ENCODE measurements at places on chromosomes 12 and 14.

DNA sequence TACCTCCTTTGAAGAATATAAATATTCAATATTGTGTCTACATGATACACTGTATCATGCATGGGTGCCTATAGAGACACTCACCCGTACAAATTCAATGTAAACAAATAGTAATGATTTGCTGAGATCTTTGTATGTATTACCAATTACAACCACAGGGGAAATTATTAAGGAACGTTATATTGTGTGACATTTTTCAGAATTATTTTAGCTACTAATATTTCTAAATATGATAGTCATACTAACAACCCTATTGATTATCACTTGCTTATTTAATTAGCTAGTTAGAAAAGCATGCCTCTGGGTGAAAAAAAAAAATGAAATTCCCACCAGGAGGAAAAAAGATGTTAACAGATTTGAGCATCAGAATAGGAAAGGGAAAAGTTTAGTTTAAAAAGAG lies 2.1 kb downstream of the SOX5 start:
- no peaks in the 10 kb centered on the region for H3K27me3 ChIP-seq
- no peak for DNase-seq
- peaks cover 67% of the 10 kb centered on the region for H3K4me1 ChIP-seq
- no peak overlapping the region for H3K27ac ChIP-seq
- H3K4me3 ChIP-seq = peak overlapping the region; percentile 67
- H3K36me3 ChIP-seq = no peaks in the 10 kb centered on the region

DNA sequence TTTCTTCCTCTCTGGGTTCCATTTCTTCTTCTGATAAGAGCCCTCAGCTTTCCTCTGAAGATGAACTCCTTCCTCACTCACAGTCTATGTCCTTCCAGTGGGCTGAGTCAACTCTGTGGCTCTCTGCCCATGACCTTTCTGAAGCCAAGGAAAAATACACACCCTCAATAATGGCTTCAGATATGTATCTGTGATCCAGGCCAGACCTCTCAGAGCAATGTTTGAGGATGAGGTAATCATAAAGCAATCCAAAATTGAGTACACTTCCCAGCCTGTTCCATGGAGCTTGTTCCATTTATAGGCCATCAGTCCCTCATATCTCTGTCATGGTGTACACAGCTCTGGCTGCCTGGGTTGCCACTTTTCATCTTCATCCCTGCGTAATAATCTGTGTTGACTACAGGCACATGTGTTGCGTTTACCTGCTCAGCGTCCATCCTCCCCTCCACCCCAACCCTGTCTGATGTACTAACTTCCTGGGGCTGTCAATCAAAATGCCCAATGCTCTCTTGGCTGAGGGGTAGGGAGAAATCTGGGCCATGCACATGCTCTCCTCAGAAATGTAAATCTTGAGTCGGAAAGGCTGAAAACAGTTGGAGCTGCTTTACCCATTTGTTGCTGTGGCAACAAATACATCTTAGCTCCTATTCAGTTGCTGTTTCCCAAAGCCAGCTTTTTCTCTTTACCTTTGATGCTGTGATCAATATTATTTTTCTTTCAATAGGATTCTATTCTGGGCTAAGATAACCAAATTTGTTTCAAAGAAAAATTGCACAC lies 377.8 kb upstream of the TMEM132C start:
- no peak for DNase-seq
- H3K27me3 ChIP-seq = no peaks in the 10 kb centered on the region
- H3K4me1 ChIP-seq = no peaks in the 10 kb centered on the region
- no peak overlapping the region for H3K27ac ChIP-seq

DNA sequence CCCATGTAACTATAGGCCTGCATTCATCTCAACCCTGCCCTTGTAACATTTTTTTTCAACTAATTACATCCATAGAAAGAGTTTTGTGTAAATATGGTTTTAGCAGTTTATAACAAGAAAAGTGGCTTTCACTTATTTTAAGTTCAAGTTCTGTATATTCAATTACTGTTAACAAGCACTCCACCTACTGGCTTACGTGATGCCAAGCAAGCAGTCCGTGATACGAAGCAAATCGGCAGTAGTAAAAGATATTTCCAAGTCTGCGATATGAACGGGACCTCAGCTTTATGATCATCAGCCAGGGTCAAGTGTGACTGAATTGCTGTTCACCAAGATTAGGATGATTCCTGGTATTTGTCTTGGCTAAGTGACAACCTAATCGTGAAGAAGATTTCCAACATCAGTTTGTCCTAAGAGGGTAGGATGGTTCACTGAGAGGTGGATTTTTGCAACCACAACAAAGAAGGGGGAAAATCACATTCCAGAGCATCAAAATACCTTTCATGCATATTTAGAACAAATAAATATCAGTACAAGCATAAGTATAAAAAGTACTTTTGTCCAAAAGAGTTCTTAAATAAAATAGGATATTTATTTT lies 456.2 kb downstream of the FOXG1 start:
- peaks cover under 1% of the 10 kb centered on the region for H3K36me3 ChIP-seq
- no peaks in the 10 kb centered on the region for H3K27me3 ChIP-seq
- no peak overlapping the region for H3K27ac ChIP-seq
- H3K4me1 ChIP-seq = no peaks in the 10 kb centered on the region
- DNase-seq = no peak

GRCh38 chr12:116404913-116405611 lies 127.6 kb upstream of the MED13L start:
- DNase-seq = no peak
- no peaks in the 10 kb centered on the region for H3K27me3 ChIP-seq
- no peaks in the 10 kb centered on the region for H3K4me1 ChIP-seq
- H3K27ac ChIP-seq = no peak overlapping the region

DNA sequence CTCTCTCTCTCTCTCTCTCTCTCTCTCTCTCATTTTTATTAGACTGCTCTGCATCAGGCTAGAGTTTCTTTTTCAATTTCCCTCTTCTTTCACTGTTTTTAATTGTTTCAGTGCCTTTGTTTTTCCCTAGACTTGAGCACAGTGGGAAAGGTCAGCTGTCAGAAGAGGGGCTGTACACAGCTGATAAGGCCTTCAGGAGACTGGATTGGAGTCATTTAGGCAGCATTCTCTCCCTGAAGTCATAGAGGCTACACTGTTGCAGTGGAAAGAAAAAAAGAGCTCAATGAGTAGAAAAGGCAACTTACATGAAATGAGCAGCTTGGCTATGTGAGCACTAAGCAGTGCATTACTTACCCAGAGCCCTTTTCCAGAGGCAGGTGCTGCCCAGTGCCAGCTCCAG lies 456.9 kb downstream of the NRXN3 start:
- H3K36me3 ChIP-seq = no peaks in the 10 kb centered on the region
- no peak overlapping the region for H3K4me3 ChIP-seq
- H3K27me3 ChIP-seq = no peaks in the 10 kb centered on the region
- DNase-seq = peak; percentile 30
- no peak overlapping the region for H3K27ac ChIP-seq
- H3K4me1 ChIP-seq = peaks cover 13% of the 10 kb centered on the region

DNA sequence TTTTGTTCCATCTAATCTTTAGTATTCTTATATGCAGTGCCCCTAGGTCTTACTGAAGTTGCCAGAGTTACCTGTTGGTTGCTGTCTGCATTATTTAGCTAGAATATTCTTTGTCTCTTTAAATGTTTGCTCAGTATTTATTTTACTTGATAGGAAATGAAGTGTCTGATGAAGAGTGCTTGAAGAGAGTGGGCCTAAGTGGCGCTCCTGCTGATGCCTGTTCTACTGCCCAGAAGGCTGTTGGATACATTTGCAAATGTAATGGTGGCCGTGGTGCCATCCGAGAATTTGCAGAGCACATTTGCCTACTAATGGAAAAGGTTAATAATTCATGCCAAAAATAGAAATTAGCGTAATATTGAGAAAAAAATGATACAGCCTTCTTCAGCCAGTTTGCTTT lies 18.9 kb downstream of the CMAS start:
- no peaks in the 10 kb centered on the region for H3K4me1 ChIP-seq
- H3K27me3 ChIP-seq = no peaks in the 10 kb centered on the region
- no peak overlapping the region for H3K4me3 ChIP-seq
- DNase-seq = no peak
- peaks cover 10% of the 10 kb centered on the region for H3K36me3 ChIP-seq
- no peak overlapping the region for H3K27ac ChIP-seq

DNA sequence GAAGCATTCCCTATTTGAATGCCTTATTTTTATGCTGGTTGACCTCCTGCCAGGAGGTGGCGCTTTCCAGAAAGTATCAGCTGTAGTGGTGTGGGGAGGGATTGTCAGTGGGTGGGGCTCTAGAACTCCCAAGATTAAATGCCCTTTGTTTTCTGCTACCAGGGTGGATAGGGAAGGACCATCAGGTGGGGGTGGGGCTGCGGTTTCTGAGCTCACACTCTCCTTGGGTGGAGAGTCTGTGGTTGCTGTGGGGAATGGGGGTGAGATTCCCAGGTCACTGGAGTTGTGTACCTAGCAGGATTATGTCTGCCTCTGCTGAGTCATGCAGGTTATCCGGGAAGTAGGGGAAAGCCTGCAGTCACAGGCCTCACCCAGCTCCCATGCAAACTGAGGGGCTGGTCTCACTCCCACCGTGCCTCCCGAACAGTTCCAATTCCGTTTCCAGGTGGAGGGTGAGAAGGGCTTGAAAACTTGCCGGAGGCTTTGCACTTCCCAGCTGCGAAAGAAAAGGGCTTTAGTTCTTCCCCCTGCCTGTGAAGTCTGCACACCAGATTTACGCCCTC lies 68.3 kb downstream of the ALG10B start:
- H3K27ac ChIP-seq = no peak overlapping the region
- H3K4me1 ChIP-seq = no peaks in the 10 kb centered on the region
- no peaks in the 10 kb centered on the region for H3K36me3 ChIP-seq
- DNase-seq = peak; percentile 7
- H3K27me3 ChIP-seq = no peaks in the 10 kb centered on the region

- H3K4me1 ChIP-seq = peaks cover 20% of the 10 kb centered on the region
- H3K27ac ChIP-seq = peak overlapping the region; percentile 99
- H3K4me3 ChIP-seq = peak overlapping the region; percentile 94
- no peaks in the 10 kb centered on the region for H3K36me3 ChIP-seq
These were observed 2.2 kb upstream of the ZFP36L1 start for GRCh38 chr14:68794851-68795596.

- no peaks in the 10 kb centered on the region for H3K36me3 ChIP-seq
- DNase-seq = no peak
- H3K4me3 ChIP-seq = no peak overlapping the region
- H3K27me3 ChIP-seq = no peaks in the 10 kb centered on the region
- peaks cover 3% of the 10 kb centered on the region for H3K4me1 ChIP-seq
These were observed 4.6 kb upstream of the SBNO1 start for GRCh38 chr12:123369229-123369628.

GRCh38 chr12:27330846-27331245 lies 1.8 kb upstream of the BMAL2 start:
- no peaks in the 10 kb centered on the region for H3K36me3 ChIP-seq
- DNase-seq = no peak
- no peak overlapping the region for H3K4me3 ChIP-seq
- no peak overlapping the region for H3K27ac ChIP-seq
- peaks cover 43% of the 10 kb centered on the region for H3K27me3 ChIP-seq
- peaks cover 18% of the 10 kb centered on the region for H3K4me1 ChIP-seq

DNA sequence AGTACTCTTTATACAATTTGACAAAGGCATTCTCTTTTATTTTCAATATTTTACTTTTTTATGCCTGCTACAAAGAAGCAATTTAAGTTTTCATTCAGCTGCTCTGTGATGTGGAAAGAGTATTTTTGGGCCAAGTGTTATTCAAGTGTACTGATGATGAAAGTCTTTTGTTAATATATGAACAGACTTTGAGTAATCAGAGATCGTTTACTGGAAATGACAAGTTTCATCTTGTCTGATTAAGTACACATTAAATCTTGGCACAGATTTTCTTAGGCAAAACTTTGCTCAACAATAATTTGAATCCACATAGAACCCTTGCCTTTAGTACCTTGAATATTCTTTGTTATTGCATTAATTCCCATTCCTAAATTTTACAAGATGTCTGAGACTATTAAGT lies 13.3 kb upstream of the PZP start:
- H3K36me3 ChIP-seq = no peaks in the 10 kb centered on the region
- no peaks in the 10 kb centered on the region for H3K27me3 ChIP-seq
- no peak for DNase-seq

DNA sequence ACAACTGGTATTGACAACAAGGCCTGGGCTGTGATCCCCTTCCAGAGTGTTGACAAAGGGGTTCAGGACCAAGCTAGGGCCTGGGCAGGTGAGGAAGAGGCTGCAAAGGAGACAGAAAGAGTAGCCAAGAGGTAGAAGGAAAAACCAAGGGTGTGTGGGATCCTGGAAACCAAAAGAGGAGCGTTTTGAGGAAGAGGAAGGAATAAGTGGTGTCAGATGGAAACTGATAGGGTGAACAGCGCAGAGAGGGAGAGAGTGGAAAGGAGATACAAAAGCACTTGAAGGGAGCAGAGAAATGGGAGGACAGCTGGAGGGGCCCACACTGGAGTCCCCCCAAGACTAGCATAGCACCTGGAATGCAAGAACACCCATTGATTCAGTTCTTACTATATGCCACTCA lies 8.3 kb upstream of the HVCN1 start:
- no peak for DNase-seq
- no peaks in the 10 kb centered on the region for H3K36me3 ChIP-seq
- H3K27ac ChIP-seq = no peak overlapping the region
- no peaks in the 10 kb centered on the region for H3K4me1 ChIP-seq

DNA sequence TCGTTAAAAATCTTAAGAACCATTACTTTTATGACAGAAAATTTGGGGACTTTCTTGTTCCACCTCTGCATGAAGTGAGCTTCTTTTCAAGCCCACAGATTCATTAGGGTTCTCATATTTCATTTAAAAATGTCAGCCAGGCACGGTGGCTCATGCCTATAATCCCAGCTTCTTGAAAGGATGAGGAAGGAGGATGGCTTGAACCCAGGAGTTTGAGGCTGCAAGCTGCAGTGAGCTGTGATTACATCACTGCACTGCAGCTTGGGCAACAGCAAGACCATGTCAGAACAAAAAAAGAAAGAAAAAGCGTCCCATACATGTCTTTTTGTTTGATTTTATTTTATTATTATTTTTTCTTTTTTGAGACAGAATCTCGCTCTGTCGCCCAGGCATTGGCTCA lies 43.4 kb upstream of the ATF1 start:
- DNase-seq = no peak
- no peak overlapping the region for H3K27ac ChIP-seq
- no peak overlapping the region for H3K4me3 ChIP-seq
- no peaks in the 10 kb centered on the region for H3K4me1 ChIP-seq

GRCh38 chr12:123998991-123999359 lies 26.0 kb downstream of the ZNF664 start:
- no peak overlapping the region for H3K4me3 ChIP-seq
- no peaks in the 10 kb centered on the region for H3K27me3 ChIP-seq
- H3K36me3 ChIP-seq = no peaks in the 10 kb centered on the region
- H3K4me1 ChIP-seq = peaks cover 23% of the 10 kb centered on the region

- H3K4me3 ChIP-seq = no peak overlapping the region
- peaks cover 41% of the 10 kb centered on the region for H3K4me1 ChIP-seq
- H3K27ac ChIP-seq = no peak overlapping the region
- H3K36me3 ChIP-seq = no peaks in the 10 kb centered on the region
- no peaks in the 10 kb centered on the region for H3K27me3 ChIP-seq
- no peak for DNase-seq
These were observed 11.4 kb downstream of the WSCD2 start for GRCh38 chr12:108140501-108140900.

DNA sequence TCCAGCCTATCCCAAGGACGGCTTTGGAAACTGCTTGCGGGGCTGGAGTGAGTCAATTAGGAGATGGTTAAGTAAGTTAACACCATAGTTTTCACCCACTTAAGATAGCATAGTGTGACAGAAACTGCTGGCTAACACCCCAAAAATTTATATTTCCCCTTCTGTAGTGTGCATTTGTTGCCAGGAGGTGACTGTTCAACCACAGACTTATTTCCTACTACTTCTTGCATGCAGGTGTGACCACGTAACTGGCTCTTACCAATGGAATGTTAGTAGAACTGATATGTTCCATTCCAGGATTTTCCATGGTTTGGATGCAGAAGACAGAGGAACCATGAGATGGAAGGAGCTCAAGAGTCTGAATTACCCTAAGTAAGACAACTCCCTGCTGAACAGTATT lies 52.9 kb upstream of the SLC35F4 start:
- H3K4me3 ChIP-seq = no peak overlapping the region
- H3K4me1 ChIP-seq = no peaks in the 10 kb centered on the region
- no peak overlapping the region for H3K27ac ChIP-seq
- no peaks in the 10 kb centered on the region for H3K36me3 ChIP-seq
- H3K27me3 ChIP-seq = no peaks in the 10 kb centered on the region
